ENCODE measurements at places on chromosomes 2 and 18.
A peak's percentile ranks its signal among the peaks of the same experiment; 100 is the strongest.

DNA sequence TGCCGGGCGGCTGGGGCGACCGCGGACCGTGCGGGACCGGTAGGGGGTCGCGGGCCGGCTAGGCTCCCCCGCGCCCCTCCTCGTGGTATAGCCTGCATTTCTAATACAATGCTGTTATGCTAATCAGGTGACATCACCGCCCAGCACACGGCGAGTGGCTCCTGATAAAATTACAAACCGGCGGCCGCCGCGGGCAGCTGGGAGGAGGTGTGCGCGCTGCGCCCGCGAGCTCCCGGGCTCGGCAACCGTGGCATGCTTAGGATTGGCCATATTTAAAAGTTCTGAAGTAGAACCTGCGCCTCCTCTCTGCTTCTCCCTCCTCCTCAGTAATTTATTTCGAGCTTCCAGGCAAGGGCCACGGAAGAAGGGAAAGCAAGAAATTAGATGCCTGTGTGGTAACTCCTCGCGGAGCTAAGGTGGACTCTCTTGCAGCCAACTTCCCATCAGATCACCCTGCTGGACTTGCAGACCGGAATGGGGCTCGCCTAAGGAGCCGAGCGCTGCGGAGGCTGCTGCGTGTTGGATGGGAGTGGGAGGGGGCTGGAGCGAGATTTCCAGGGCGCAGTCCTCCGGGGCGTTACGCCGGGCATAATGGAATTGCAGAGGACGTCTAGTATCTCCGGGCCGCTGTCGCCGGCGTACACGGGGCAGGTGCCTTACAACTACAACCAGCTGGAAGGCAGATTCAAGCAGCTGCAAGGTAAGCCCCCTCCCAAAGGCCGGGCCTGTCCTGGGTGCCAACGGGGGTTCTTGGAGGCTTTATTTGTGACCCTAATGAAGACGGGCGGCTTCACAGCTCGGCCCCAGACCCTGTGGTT, 102.3 kb downstream of the SPTBN1 start:
- peak; percentile 82 for DNase-seq

DNA sequence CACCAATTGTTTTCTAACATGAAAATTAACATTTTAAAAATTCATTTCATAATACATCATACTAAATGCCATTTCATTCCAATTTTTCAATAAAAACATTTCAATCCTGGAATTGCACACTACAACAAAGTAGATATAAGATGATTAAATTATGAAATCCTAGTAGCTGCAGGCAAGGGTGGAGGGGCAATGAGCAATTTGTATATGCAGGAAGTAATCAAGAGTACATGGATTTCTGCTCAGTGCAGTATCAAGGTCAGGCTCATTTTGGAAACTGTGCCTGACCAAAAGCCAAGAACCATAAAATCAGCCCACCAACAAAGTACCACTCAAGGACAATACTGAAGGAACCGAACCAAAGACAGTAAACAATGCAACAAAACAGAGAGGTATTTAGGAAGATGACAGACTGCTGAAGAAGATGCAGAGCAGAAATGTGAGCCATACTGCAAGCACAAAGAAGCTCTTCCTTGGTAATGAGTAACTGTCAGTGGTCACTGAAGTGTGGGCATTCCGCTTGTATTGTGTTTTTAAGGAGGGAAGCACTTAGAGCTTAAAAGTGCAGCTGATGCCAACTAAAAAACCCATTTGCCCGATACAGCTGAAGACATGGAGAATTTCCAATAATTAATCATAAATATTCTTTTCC, 34.5 kb upstream of the DSEL start:
- no peak for DNase-seq

- DNase-seq, result peak; percentile 66
Observed at GRCh38 chr2:88765154-88765888, 73.8 kb downstream of the RPIA start.

DNA sequence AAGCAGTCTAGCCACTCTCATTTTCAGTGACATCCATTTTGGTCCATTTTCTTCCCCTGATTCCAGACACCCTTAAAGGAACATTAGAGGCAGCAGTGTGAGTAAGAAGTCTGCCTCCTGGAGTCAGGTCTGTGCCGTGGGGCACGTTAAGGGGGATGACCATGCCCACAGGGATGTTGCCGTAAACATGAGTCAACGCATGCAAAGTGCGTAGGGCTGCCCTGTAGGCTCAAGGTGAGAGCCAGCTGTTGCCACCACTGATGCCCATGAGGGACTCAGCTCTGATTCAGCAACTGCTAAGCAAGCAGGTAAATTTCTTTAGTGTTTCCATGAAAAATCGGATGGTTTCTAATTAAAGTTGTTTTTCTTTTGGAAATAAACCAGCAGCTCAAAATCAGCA, 61.4 kb upstream of the TFCP2L1 start:
- no peak for DNase-seq

- DNase-seq, result no peak
Observed at GRCh38 chr2:207229161-207229560, 63.4 kb upstream of the KLF7 start.

GRCh38 chr2:104975851-104976250, 62.0 kb upstream of the MRPS9 start:
- no peak for DNase-seq

DNA sequence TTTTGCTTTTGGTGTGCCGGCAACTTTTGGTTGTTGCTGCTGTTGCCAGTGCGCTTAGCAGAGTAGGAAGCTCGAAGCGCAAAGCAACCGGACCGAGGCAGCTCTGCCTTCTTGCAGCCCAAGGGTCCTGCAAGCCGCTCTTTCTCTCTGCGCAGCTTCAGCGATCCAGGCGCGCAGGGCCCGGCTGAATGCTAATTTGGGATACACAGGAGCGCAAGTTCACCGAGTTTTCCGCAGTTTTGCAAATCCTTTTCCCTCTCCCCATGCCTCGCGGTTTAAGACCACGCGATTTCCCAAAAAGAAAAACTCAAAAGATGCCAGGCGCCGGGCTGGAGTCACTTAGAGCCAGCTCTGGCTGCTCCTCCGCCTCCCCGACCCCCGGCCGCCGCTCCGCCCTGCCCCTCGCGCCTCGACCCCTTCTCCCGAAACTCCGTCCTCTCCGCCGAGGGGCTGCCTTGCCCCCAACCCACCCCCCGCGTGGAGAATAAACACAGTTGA, 13.5 kb upstream of the SIX3 start:
- DNase-seq, result no peak

GRCh38 chr2:24779116-24779515, 14.1 kb downstream of the PTRHD1 start:
- no peak for DNase-seq

- DNase-seq, result no peak
Observed at GRCh38 chr2:182705761-182706160, 10.3 kb upstream of the DNAJC10 start.

DNA sequence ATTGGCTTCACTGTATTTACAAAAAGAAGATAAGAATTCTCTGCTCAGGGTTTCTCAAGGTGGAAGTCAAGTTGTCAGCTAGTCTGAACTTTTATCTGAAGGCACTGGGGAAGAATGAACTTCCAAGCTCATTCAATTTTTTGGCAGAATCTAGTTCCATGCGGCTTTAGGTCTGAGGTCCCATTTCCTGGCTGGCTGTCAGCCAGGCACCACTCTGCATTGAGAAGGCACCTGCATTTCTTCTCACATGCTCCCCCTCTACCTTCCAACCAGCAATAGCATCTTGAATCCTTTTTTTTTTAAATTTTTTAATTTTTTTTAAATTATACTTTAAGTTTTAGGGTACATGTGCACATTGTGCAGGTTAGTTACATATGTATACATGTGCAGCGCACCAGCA, 46.2 kb upstream of the RPE start:
- DNase-seq, result no peak

DNA sequence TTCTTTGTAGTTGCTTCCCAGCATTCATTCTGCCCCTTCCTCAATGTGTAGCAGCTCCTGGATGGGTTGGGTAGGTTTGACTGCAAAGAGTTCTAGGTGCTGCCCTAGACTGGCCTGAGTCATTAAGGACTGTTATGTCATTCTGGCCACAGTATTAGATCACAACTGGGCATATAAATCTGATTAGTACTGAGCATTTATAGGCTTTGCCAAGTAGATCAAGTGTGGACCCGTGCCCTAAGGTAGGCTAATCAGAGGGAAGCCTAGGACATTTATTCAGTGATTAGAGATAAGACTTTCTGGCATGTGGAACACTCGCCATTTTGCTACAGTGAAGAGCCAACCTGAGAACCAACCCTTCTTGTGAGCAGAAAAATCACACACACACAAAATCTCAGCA, 2.7 kb downstream of the KATNAL2 start:
- no peak for DNase-seq

DNA sequence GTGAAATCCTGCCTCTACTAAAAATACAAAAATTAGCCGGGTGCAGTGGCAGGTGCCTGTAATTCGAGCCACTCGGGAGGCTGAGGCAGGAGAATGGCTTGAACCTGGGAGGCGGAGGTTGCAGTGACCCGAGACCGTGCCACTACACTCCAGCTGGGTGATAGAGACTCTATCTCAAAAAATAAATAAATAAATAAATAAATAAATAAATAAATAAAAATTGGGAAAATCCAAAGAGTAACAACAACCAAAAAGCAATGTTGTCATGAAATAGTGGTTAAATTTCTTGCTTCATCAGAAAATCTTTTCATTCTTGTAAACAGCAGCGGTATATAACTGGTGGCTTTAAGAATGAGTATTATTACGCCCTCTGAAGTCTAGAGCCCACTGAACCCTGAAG, 54.4 kb downstream of the HEATR5B start:
- DNase-seq, result no peak

DNA sequence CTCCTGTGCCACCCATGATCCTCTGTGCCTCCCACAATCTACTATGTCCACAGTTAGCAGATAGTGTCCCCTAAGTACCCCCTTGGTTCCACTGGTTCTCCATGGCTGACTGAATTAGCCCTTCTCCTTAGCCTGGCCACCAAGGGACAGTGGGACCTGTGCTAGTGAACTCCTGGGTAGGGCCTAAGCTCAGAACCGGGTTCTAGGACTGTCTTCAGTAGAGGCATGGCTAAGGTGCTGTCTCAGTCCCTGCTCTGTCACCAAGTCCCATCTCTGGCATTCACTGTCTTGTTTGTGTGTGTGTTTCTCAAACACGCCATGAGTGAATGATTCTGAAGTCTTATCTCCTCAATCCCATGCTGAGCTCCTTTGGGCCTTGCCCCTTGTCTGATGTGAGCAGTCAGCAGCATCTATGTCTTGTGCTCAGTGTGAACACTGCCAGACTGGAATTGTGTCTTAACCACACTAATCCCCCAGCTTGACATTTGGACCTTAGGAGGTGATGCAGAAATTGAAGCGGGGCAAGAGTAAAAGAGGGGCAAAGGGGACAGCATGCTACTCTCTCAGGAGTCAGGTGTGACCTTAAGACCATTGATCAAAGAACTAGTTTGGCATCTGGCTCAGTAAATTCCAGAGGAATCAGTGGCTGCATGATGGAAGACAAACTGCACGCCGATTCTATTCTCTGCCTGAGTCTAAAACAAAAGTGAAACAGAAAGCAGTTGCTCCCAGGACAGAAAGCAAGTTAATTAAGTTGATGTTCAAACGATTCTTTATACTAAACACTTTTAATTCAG, 190.5 kb downstream of the ALPK2 start:
- peak; percentile 36 for DNase-seq

- DNase-seq, result peak; percentile 21
Observed at GRCh38 chr2:17878281-17879136, at the start of gene KCNS3. KCNS3 (plus strand) TSS chr2:17878667; CDS start chr2:17931009, 52,342 bp downstream.

DNA sequence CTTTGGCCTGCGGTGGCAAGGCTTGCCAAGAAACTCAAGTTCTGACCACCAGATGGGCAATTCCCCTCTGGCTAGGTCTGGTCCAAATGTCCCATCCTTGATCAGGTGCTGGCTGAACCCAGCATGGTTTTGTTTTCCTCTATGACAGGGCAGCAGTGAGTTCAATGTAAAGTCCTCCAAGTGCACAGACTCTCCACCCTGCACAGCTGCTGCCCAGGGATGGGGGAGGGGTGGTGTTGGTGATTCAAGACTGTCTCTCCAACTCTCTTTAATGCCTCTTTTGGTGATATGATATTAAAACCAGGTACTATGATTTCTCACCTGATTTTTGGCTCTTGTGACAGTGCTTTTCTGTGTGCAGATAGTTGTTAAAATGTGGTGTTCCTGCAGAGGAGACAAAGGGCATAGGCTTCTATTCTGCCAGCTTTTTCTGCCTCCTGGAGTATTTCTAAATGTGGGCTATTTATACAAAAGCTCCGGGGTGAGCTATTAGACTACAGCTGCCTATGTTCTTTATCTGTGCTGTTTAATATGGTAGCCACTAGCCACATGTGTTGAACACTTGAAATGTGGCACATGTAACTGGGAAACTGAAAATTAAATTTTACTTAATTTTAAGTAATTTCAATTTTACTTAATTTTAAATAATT, 64.0 kb upstream of the STK39 start:
- DNase-seq, result no peak

- DNase-seq, result no peak
Observed at GRCh38 chr2:102091121-102091520, 51.4 kb upstream of the IL1R1 start.

DNA sequence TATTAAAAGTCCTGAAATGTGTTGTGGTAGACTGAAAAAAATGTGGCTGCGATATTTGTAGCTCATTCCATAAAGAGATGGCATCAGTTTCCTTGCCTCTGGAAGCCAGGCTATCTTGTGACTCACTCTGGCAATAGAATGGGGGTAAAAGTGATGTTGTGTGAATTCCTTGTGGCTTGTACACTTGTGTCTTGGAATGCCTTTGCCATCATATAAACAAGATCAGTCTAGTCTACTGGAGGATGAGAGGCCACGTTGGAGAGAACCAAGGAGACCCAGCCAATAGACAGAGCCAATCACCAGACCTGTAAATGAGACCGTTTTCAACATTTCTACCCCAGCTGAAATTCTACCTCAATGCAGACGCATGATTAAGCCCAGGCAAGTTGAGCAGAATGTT, 254.1 kb downstream of the TRIB2 start:
- no peak for DNase-seq

DNA sequence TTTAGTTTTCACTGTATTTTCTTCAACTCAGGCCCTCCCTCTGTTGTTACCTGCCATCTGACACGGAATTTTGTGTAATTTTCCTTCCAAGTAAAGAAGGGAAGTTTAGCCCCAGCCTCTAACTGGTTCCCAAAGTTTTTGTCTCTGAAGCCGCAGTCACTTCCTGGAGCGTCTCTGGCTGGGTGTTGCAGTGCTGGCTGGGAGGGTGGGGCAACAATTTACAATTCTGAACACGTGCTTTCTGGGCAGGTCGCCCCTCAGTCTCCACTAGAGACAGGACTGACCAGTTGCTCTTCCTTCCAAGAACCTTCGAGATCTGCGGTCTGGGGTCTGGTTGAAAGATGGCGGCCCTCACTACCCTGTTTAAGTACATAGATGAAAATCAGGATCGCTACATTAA, 3.5 kb downstream of the CNDP2 start:
- peak; percentile 70 for DNase-seq

GRCh38 chr2:140797718-140798117, 1333.1 kb downstream of the LRP1B start:
- DNase-seq, result no peak

- no peak for DNase-seq
Observed at GRCh38 chr2:213259266-213259665, 25.0 kb upstream of the SPAG16 start.

GRCh38 chr2:103292573-103292972, 530.7 kb downstream of the TMEM182 start:
- no peak for DNase-seq

GRCh38 chr18:72940509-72940908, 72.7 kb upstream of the NETO1 start:
- DNase-seq, result no peak

- no peak for DNase-seq
Observed at GRCh38 chr2:26710743-26711456, 18.4 kb downstream of the KCNK3 start.
